ENCODE measurements at places on chromosomes 5 and 9.

DNA sequence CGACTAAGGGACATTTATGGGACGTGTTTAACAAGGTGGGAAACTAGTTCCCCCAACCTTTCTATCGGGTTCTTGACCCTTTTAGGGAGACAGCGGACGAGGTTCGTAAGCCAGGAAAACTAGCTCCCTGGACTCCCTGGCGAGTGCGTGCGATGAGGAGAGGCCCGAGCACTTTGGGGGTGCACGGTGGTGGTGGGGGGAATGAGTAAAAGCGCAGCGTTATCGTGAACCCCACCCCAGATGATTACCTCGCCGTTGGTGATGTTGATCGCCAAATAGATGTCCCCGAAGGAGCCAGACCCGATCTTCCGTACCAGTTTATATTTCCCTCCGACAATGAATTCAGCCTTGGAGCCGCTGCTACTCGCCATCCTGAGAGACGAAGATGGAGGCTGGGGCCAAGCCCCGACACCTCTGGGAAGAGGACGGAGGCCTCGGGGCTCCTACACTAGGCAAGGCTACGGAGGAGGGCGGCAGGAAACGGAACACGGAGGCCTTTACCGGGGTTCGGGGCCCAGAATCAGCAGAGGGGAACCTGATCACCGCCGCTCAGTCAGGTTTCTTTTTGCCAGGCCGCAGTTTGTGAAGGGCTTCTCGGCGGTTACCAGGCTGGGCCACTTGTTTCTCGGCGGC, 529 bp downstream of the CSNK1A1 start:
- peak; percentile 84 for DNase-seq

GRCh38 chr5:100890461-100891008, 12.5 kb downstream of the ST8SIA4 start:
- no peak for DNase-seq

- DNase-seq, result no peak
These were observed 80.0 kb upstream of the SNX2 start for GRCh38 chr5:122694884-122695283.

- no peak for DNase-seq
These were observed 36.4 kb downstream of the ZNF366 start for GRCh38 chr5:72470826-72471225.

Data from posterior cingulate gyrus (tissue), 11 donors.